ENCODE measurements at places on chromosomes 11 and 22.

DNA sequence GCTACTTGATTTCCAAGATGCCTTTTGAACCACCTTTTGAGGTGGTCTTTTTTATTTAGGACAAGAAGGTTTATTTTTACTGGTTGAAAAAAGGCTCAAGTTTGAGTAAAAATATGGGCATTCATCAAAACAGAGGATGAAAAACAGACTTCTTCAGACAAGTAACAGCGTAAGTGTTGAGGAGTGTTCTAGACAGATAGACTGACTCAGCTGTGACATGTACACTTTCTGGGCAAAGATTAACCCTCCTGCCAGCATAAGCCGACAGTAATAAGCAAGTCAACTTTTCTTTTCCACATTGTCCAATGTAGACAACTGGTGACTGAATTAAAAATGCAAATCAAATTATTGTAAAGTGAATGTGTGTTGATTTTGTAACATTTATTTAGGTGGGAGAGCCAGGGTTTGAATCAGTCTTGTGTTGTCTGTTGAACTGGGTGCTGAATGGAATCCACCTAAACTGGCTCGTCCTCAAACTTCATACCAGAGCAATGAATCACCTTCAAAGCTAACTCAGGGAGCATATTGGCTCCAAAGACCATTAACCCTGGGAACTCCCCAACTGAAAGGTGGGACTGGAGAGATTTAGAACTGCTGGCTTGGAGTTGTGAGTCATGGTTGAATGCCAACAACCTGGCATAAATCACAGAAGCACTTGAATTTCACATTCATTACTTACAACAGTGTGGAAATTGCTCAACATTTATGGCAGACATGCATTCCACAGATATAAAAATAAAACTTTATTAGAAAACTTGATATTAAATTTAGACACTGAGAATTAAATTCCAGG lies 377.0 kb downstream of the ETS1 start:
- H3K4me1 ChIP-seq, result peaks cover 28% of the 10 kb centered on the region
- no peak overlapping the region for H3K4me3 ChIP-seq
- DNase-seq, result no peak
- no peaks in the 10 kb centered on the region for H3K36me3 ChIP-seq

GRCh38 chr11:60887556-60887955 lies 18.8 kb downstream of the PRPF19 start:
- no peak overlapping the region for H3K4me3 ChIP-seq
- H3K27me3 ChIP-seq, result no peaks in the 10 kb centered on the region
- peaks cover 93% of the 10 kb centered on the region for H3K36me3 ChIP-seq
- peaks cover 3% of the 10 kb centered on the region for H3K4me1 ChIP-seq

DNA sequence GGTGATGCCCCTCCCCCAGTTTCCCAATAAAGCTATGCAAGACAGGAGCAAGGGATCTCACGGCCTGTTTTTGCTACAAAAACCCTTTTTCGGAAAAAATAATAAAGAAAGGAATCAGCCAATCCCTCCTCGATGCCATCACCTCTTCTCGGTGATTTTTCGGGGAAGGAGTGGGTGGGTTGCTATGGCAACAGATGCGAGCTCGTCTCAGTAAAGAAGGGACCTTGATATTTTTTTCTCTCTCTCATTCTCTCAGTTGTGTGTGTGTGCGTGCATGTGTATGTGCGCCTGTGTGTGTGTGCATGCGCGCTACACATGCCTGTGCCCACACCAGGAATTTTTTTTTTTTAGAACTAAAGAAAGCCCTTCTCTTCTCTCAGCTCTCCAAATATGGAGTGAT lies 3.8 kb upstream of the NPAS4 start:
- H3K27ac ChIP-seq, result no peak overlapping the region
- no peaks in the 10 kb centered on the region for H3K36me3 ChIP-seq
- H3K4me1 ChIP-seq, result peaks cover 34% of the 10 kb centered on the region
- no peak overlapping the region for H3K4me3 ChIP-seq
- H3K27me3 ChIP-seq, result peaks cover 81% of the 10 kb centered on the region
- DNase-seq, result no peak

GRCh38 chr11:18322818-18323570 lies 627 bp downstream of the GTF2H1 start:
- peaks cover 76% of the 10 kb centered on the region for H3K36me3 ChIP-seq
- peak overlapping the region; percentile 98 for H3K4me3 ChIP-seq
- H3K4me1 ChIP-seq, result peaks cover 70% of the 10 kb centered on the region
- H3K27ac ChIP-seq, result peak overlapping the region; percentile 100
- no peaks in the 10 kb centered on the region for H3K27me3 ChIP-seq
